ENCODE measurements at places on chromosomes 3 and 15. TPM values are rescaled to one million over a fixed set of nuclear protein-coding genes. Genes with fewer than 3 reads are reported as not detected.

TEX9 gene
- 4.9 TPM for total RNA-seq

GRAMD2A gene
- 0.22 TPM for total RNA-seq

SPINK8 gene
- total RNA-seq: not detected

DUOX1 gene
- not detected for total RNA-seq

KIF23 gene
- 85.1 TPM for total RNA-seq

CASR gene
- total RNA-seq: not detected

LTK gene
- total RNA-seq: 0.06 TPM

TSEN2 gene
- total RNA-seq: 19.8 TPM

FANCD2OS gene
- total RNA-seq: not detected

RNU5B-1 gene
- not detected for total RNA-seq

PCOLCE2 gene
- 28.8 TPM for total RNA-seq

AP4E1 gene
- total RNA-seq: 10.2 TPM

GOLGA8T gene
- 1.9 TPM for total RNA-seq

GP9 gene
- not detected for total RNA-seq

ZBTB47 gene
- total RNA-seq: 4.8 TPM

FOXB1 gene
- total RNA-seq: not detected

TMEM44 gene
- total RNA-seq: 11.7 TPM

EFHB gene
- 1.5 TPM for total RNA-seq

ANKRD63 gene
- total RNA-seq: 0.20 TPM

SLC24A5 gene
- total RNA-seq: not detected

HIGD2B gene
- 0.10 TPM for total RNA-seq

WNT7A gene
- 0.04 TPM for total RNA-seq

HMG20A gene
- total RNA-seq: 26.9 TPM

RAB43 gene
- total RNA-seq: 6.1 TPM

LYZL4 gene
- total RNA-seq: not detected

STOML1 gene
- 10.0 TPM for total RNA-seq

KNG1 gene
- total RNA-seq: not detected

SPSB4 gene
- 0.25 TPM for total RNA-seq

ARGFX gene
- not detected for total RNA-seq

CPEB1 gene
- 3.3 TPM for total RNA-seq

NMB gene
- 23.0 TPM for total RNA-seq

RETNLB gene
- total RNA-seq: not detected

CCR8 gene
- total RNA-seq: not detected

SLC22A13 gene
- total RNA-seq: 0.07 TPM

ANAPC13 gene
- total RNA-seq: 50.6 TPM

PLA2G4E gene
- total RNA-seq: not detected

AGBL1 gene
- not detected for total RNA-seq

WDR93 gene
- 0.26 TPM for total RNA-seq
